Left lung (tissue), 14 donors: ENCODE measurements at places on chromosomes 13 and 19.
A peak's percentile ranks its signal among the peaks of the same experiment; 100 is the strongest.

GRCh38 chr13:79987323-79987722, 353.6 kb downstream of the SPRY2 start:
- no peak overlapping the region for H3K27ac ChIP-seq
- no peaks in the 10 kb centered on the region for H3K4me1 ChIP-seq
- H3K4me3 ChIP-seq, result no peak overlapping the region

GRCh38 chr19:33022472-33023116, 42.1 kb downstream of the RHPN2 start:
- no peak overlapping the region for H3K4me3 ChIP-seq
- H3K27ac ChIP-seq, result no peak overlapping the region
- no peaks in the 10 kb centered on the region for H3K27me3 ChIP-seq
- H3K4me1 ChIP-seq, result no peaks in the 10 kb centered on the region
- H3K36me3 ChIP-seq, result no peaks in the 10 kb centered on the region
- peak; percentile 7 for DNase-seq

DNA sequence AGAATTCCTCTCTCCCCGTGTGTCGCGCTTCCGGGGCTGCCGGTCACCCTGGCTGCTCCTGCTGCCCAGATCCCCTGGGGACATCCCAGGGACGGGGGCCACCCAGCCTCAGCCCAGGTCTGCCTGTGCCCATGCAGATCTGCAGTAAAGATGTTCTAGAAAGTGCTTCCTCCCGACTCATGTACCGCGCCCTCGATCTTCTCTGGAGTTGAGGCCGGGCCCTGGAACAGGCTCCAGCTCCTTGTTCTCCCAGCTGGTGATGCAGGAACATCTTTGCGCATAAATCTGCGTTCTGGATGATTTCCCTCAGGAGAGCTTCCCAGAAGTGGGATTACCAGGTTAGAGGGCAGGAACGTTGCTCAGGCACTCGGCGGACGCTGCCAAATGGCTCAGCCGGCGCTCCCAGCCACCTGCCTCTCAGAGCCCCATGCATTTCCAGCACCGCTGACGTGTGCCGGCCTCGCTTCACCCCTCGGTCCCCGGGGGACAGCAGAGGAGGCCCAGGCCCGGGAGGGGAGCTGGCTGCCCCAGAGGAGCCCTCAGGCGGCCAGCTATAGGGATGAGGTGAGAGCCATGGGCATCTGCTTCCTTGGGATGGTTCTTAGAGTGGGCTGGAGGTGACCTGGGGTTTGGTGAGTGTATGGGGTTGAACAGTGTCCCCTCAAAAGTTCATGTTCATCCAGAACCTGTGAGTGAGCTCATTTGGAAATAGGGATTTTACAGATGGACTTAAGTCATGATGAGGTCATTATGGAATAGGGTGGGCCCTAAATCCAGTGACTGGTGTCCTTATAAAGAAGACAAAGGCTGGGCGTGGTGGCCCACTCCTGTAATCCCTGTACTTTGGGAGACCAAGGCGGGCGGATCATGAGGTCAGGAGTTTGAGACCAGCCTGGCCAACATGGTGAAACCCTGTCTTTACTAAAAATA, 42.6 kb downstream of the CRTC1 start:
- DNase-seq, result no peak
- H3K4me3 ChIP-seq, result no peak overlapping the region
- no peaks in the 10 kb centered on the region for H3K27me3 ChIP-seq

GRCh38 chr13:40876020-40876738, 86.8 kb downstream of the SLC25A15 start:
- no peak for DNase-seq
- H3K27me3 ChIP-seq, result no peaks in the 10 kb centered on the region
- H3K4me1 ChIP-seq, result no peaks in the 10 kb centered on the region
- H3K27ac ChIP-seq, result no peak overlapping the region
- no peak overlapping the region for H3K4me3 ChIP-seq

DNA sequence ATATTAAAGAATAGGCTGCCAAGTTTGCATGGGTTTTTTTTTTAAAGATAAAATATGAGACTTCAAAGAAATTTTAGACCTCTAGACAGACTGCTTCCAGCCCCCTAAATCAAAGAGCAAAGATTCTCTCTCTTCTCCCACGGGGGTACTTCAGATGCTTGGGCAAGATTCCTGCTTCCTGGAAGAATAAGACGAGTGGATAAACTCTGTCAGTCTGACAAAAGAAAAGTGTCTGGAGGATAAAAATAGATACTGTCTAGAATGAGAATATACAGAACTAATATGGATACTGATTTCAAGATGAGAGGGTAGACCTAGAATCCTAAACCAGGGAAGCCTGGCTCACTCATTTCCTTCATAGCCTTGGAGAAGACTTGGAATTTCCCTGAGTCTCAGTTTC, 435.1 kb downstream of the FOXO1 start:
- no peaks in the 10 kb centered on the region for H3K27me3 ChIP-seq
- H3K27ac ChIP-seq, result peak overlapping the region; percentile 47
- no peak overlapping the region for H3K4me3 ChIP-seq
- DNase-seq, result no peak
- H3K36me3 ChIP-seq, result no peaks in the 10 kb centered on the region
- no peaks in the 10 kb centered on the region for H3K4me1 ChIP-seq
